T47D (cell line): ENCODE measurements at places on chromosomes 2 and 18.

DNA sequence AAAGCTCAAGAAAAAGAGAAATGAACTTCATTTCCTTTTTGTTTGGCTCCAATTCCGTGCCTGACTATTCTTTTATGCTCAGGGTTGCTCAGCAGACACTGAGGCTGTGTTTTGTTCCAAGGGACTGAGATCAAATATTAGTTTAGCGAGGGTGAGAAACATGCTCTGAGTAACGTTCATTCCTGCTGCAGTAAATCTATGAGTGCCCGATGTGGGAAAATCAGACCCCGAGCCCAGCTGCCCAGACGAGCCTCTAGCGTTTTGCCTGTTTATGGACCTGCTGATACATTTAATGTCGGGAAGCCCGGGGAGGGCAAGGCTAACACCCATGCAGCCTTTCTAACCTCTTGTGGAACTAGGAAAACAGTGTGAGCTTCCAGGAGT lies 119.2 kb downstream of the VAPA start:
- no peak for DNase-seq

DNA sequence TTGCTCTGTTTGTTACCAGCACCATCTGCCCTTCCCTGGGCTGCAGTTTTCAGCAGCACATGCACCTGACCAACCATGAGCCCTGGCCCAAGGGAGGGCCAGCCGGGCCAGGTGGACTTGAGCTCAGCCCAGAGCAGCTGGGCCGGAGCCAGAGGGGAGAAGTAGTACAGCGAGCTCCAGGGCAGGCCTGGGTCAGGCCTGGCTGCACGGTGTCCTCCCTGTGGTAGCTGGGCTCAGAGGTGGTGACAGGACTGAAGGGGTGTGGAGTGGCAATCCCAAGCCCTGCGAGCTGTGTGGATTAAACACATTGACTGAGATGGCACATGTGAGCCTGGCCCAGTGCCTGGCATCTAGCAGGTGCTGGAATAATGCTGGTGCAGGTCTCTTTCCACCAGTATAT lies 222.2 kb downstream of the GLI2 start:
- no peak for DNase-seq

DNA sequence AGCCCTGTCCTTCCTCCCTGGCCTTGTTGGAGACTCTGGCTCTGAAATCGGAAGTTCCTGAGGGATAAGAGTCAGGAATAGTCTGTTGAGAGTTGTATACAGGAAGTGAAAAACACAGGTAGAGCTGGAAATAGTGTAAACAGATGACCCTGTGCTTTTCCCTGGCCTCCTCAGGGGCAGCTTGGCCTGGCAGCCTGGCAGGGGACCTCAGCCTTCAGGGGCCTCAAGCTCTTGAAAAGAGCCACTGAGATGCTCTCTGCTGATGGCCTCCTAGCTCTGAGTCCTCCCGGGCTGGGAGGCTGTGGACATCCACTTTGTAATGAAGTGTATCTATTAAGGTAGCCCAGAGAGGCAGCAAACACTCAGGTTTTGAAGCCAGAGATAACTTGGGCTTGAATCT lies 79.3 kb downstream of the DDX1 start:
- DNase-seq, result no peak

- DNase-seq, result no peak
Observed at GRCh38 chr2:183088061-183088460, 9.5 kb downstream of the DUSP19 start.

DNA sequence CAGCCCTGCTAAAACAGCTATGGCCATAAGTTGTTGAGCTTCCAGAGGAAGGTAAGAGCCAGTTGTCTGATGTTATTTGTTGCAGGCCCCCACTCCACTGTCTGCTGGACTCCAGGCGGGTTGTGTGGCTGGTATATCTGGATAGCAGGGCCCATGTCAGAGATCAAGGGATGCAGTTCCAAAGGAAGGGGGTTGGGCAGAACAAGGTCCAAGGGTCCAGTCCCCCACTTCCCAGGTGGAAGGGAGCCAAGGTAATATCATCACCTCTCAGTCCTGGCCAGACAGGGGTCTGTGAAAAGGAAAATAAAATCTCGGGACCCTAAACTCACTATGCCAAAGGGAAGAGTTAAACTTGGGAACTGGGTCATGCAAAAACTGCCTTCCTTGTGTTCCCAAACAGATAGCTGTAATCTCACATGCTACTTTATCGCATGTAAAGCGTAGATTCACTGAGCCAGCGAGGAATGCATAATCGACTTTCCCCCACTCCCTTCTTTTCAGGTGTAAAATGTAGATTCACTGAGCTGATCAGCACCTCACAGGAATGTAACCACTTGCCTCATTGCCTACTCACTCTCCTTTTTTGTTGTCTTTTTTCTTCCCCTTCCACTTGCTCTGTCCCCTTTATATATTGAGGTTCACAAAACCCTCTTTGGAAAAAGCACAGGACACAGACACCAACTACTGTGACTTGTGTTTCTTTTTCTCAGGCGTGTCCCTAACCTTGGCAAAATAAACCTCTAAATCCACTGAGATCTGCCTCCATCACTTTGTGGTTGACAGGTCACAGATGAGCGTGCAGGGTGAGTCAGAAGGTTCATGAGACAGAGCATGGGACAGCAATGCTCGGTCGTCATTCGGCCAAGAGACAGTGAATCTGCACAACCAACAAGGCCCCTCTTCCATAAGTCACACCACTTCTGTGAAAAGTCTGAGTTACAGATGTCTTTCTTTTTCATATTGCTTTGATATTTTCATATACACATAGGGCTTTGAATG lies 255.3 kb upstream of the SIX2 start:
- no peak for DNase-seq

DNA sequence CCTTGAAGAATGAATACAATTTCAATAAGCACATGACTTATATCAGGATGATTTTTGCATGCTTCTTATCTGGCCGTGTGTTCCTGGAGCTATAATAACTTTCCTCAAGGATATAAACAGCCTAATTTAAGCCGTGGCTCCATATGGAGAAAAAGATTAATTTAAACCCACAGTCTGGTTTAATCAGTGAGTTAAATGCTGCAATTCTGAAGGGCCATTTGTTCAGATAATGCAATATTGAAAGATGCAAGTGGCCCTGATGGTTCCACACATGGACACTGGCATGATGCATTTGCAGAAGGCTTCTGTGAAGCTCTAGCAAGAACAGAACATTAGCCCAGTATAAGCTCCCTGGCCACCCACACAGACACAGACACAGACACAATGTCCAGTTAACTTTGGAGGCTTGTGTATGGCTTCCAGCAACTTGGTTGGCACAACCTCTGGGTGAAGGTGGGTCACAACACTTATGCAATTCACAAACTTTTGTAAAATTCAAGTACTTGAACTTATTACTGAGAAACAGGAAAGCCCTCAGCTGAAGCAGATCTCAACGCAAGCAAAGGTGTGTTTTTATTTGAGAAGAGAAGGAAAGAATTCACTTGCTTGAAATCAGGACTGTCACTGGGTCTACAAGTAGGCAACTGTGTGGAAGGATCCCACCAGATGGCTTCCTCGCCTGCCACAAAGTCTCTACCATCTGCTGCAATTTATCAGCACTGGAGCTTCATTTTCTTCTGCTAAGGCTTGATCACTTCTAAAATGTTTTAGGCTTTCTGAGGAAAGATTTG lies 63.3 kb downstream of the MDH1 start:
- DNase-seq, result no peak

GRCh38 chr2:144937910-144938709 lies 418.2 kb upstream of the ZEB2 start:
- peak; percentile 28 for DNase-seq

DNA sequence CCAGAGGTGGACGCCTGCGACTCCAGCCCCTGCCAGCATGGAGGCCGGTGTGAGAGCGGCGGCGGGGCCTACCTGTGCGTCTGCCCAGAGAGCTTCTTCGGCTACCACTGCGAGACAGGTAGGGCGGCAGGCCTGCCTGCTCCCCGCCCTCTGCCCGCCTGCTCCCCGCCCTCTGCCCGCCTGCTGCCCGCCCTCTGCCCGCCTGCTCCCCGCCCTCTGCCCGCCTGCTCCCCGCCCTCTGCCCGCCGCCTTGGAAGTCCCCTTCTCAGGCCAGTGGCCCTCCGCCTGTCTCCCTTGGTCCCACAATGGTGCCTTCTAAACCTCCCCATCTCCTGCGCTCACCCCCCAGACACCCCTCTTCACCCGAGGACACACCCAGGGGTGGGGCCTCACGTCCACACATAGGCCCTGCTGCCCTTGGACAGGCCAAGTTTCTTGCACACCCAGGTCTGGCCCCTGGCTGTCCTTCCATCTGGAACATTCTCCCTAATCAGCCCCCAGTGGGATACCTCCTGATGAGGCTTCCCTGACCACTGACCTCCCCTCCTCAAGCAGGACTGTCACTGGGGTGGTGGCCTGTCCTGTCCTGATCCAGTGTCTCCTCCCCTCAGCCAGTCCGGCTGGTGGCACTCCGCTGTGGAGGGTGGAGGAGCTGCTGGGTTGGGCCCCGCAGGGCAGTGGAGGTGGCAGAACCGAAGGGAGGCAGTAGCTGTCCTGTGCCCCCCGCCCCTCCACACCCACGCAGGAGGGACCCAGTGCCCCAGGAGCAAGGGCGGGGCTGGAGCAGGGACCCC lies 37.9 kb downstream of the MTERF4 start:
- DNase-seq, result peak; percentile 66

- no peak for DNase-seq
Observed at GRCh38 chr2:72916743-72917137, 579 bp upstream of the EMX1 start.

GRCh38 chr2:24359129-24360049 lies 947 bp downstream of the ITSN2 start:
- peak; percentile 16 for DNase-seq

GRCh38 chr2:3672861-3673678 lies 15.1 kb downstream of the ALLC start:
- no peak for DNase-seq

GRCh38 chr2:160838691-160839090 lies 321.5 kb upstream of the TANK start:
- DNase-seq, result no peak

- no peak for DNase-seq
Observed at GRCh38 chr2:99403524-99403923, 66.3 kb downstream of the EIF5B start.

DNA sequence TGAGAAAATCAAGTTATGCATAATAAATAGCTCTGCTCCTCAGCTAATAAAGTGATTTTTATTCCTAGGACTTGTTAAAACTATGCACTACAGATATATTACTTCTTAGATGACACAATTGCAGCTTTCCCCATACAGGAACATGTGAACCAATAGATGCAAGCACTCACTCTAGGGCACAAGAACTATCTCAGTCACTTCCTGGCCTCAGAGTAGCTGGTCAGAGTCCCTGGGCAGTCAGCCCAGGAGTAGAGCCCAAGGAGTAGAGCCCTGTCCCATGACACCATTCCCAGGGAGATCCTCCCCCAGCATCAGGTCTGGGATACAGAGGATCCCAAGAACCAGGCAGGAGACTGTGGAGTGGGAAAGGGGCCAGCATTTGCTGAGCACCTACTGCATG lies 2.7 kb downstream of the TNS1 start:
- no peak for DNase-seq

DNA sequence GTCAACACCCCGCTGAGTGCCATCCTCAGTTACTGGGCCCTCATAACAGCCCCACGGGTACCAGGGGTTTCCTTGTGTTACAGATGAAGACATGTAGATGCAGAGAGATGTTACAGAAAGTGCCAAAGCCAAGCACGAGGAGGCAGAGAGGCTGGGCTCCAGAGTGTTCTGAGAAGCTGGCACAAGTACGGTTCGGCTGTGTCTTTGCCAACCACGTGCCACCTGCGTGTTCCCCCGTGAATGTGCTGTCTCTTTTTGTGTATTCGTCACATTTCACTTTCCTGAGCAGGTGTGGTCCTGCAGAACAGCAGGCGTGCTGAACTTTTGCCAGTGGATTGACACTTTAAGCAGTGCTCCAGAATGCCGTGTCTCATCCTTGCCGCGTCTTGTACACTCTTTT lies 124.6 kb downstream of the NCK2 start:
- no peak for DNase-seq

- DNase-seq, result no peak
Observed at GRCh38 chr2:66438891-66439811, 4.2 kb downstream of the MEIS1 start.

DNA sequence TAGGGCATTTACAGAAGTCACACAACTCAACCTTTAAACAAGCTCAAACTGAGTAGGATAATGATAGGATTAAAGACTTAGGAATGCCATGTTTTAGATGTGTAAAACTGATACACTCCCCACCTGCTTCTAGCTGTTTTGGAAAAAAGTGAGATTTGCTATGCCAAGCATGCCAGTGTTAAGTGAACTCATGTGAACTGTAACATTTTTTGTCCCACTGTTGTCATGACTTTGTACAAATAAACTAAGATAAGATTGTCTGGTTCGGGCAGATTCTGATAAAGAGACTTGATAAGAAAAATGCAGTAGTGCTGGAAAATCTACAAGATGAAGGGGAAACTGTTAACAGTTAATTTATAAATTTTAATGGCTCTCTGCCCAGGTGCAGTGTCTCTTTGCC lies 66.5 kb downstream of the GLS start:
- no peak for DNase-seq

GRCh38 chr18:48293954-48294898 lies 115.0 kb downstream of the ZBTB7C start:
- DNase-seq, result no peak

DNA sequence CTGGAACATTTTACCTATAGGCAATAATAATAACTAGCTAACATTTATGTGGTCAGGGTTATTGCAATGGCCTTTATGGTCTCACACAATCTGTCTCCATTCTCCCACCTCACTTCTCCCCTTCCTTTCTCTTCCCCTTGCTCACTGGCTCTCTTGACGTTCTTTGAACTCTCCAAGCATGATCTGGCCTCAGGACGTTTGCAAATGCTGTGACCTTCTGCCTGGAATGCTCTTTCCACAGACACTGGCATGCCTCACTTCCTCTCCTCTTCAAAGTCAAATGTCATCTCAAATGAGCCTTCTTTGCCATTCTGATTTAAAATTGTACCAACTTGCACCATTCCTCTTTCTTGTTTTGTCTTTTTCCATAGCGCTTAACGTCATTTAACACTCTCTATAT lies 25.3 kb upstream of the GCG start:
- DNase-seq, result no peak

- DNase-seq, result no peak
Observed at GRCh38 chr18:41372046-41372665, 582.9 kb upstream of the PIK3C3 start.

DNA sequence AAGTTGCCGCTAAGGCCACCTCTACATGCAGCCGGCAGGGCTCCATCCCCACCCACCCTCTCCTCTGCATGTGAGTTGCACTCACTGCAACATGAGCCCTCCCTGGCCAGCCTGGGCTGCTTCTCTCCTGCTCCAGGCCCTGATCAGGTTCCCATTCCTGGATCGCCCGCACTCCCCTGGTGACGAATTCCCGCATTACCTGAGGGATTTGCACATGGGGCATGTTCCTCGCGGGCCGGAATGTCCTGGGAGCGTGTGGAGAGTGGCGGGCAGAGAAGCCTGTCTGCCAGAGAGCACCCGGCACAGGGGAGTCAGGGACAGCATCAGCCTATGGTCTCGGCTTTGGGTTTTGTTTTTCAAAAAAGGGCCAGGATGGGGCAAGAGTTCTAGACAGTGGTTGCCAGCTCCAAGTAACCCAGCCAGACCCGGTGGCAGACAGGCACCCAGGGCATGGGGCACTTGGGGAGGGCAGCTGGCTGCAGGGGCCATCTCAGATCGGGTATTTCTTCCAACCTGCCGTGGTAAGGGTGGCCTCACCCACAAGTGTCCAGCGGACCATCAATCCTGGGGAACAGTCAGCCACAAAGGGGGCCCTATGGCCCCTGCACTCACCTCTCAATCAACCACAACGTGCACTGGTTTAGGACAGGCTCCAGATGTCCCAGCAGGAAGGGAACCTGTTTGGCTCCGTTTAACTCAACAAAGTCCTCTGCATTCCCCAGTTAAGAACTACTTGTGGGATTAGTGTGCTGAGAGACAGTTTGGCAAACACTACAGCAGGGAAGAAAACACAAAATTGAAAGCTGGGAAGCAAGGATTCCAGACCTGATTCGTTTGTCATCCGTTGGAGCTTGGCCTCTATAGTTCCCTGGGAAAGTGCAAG lies 187.7 kb downstream of the SMAD7 start:
- no peak for DNase-seq
